ENCODE measurements at places on chromosomes 2 and 18.

- DNase-seq, result no peak
These were observed 64.2 kb upstream of the SH3RF3 start for GRCh38 chr2:109064660-109065390.

DNA sequence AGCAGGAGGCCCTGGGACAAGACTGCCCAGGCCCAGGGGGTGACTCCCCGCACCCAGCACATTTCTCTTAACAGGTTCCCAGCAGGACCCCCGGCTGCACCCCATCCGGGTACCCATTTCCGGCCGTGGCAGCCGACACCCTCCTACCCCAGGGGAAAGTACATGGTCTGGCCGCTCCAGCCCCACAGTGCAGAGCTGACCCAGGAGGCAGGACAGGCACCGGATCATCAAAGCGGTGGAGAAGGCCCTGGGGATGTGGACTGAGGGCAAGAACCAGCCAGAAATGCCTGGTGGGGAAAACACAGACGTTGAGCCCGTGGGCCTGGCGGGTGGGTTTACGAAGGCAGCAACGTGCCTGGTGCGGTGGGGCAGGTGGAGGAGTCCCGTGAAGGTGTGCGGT, 79.5 kb upstream of the GPC1 start:
- no peak for DNase-seq

DNA sequence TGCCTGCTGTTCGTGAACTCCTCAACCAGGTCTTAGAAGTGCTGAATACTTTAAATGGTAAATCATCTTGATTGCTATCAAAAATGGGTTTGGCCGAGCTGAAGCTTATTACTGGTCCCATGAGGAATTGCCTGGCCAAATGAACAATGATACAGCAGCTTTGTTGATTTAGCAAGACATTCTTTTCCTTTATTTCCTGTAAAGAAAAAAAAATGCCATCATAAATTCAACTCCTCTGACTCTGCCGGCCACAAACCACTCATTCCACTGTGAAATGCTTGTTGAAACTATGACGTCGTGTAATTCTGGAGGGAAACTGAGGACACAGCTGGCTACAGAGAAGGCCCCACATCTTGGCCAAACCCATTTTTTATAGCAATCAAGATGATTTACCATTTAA, 74.2 kb upstream of the ID2 start:
- DNase-seq, result no peak

GRCh38 chr2:202639231-202639630, 4.5 kb downstream of the FAM117B start:
- no peak for DNase-seq

- DNase-seq, result no peak
These were observed 13.9 kb downstream of the LRP2 start for GRCh38 chr2:169348321-169349024.

DNA sequence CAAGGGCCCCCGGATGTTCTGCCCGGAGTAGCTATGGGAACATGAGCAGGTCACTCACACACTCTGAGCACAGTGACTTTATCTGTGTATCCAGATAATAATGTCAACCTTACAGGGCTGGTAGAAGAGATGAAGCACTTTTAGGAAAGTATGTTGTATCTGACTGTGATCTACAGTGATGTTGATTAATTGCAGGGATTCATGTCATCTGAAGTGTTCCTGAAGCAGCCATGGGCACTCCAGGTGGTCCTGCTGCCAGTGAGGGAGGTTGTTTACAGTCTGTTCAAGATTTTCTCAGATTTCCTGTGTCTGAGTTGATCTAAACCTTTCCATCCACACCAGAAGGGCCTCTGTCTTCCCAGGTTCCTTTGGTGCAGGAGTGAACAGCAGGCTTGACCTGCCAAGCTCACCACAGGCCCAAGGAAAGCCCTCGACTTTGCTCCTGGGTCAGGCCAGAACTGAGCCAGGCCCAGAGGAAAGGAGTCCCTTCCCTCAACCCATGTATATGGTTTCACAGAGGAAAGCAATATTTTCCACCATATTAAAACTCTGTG, 28.0 kb downstream of the KIAA2012 start:
- DNase-seq, result no peak

- DNase-seq, result no peak
These were observed 16.1 kb downstream of the GAREM1 start for GRCh38 chr18:32454593-32454992.

GRCh38 chr2:33366473-33366872, 110.0 kb upstream of the RASGRP3 start:
- no peak for DNase-seq

GRCh38 chr18:23094411-23095190, 40.7 kb upstream of the CABLES1 start:
- DNase-seq, result no peak

DNA sequence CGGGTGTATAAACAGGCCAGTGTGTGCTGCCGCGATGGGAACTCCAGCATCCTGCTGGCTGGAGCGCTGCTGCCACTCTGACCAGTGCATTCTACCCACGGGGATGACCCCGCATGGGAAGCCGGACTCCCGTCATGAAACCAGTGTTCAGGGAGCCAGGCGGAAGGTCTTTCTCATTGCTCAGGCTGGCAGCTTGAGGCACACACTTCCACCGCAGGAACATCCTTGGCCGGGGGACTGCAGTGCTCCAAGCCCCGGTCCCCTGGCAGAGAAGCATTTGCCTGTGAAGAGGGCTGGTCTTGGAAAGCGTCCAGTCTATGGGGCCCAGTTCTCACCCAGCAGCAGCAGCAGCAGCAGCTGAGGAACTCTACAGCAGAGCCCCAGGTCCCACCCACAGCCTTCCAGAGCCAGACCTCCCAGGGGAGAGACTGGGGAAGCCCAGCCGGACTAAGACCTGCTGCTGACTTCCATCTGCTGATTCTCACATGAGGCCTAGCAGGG, 235.9 kb downstream of the KLHL29 start:
- peak; percentile 83 for DNase-seq

- no peak for DNase-seq
These were observed 75.4 kb downstream of the CSRNP3 start for GRCh38 chr2:165544897-165545296.

DNA sequence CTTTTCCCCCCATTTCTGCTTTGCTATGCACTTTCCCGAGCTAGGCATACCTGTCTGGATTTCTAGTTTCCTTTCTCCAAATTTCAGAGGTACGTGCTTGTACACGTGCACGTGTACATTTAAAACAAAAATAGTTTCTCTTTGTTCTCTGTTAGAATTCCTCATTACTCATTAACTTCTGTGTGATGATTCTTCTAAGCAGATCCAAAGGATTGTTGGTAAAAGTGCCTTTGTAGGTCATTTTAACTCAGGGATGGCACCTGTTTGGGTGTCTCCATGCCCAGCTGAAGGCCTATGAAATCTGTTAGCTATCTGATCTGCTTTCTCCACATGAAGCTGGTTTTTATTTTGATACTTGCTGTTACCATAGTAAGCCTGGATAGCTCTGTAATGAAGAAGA, 264.3 kb downstream of the LPIN1 start:
- no peak for DNase-seq

DNA sequence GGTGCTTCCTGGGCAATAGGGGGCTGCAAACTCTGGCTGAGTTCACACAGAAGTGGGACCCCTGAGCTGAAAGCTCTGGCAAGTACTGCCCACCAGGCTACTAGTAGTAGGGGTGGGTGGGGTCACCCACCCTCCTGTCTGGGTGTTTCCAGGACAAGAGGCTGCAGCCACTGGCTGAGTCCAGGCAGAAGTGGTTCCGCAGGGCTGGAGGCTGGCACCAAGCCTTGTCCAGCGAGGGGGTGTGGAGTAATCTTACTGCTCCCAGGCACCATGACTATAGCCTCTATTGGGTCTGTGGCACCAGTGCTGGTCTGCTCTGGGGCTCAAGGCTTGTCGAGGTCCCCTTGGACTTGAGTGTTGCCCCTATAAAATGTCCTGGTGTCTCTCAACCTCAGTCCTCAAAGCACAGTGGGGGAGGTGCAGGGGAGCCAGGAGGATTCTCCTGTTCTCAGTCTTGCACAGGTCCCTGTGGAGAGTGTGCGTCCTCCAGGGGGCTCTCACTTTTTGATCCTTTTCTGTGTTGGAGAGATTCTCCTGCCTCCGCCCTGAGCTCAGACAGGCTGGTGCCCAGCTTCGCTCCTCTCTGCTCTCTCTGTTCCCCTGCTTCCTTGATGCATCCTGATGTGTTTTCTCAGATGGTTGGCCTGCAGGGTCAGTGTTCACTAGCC, 48.1 kb downstream of the NUP35 start:
- no peak for DNase-seq

- no peak for DNase-seq
These were observed 234.2 kb downstream of the TCF4 start for GRCh38 chr18:55353806-55354205.

DNA sequence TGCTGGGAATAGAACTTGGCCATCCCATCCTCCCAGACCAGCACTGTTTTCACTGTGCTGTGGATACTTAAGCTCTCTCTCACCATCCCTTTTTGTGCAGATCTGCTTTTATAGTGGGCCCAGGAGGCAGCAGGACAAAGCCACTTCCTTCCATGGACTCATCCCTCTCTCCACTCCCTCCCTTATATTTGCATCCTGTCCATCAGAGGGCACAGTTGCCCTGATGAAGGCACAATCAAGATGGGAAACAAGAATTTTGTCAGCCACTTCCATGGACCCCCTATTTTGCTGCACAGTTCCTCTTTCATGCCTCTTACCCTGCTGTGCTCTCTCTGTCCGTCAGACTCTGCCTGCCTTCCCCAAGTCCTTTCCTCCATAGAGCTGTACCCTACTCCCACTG, 338.7 kb downstream of the HRH4 start:
- DNase-seq, result no peak

DNA sequence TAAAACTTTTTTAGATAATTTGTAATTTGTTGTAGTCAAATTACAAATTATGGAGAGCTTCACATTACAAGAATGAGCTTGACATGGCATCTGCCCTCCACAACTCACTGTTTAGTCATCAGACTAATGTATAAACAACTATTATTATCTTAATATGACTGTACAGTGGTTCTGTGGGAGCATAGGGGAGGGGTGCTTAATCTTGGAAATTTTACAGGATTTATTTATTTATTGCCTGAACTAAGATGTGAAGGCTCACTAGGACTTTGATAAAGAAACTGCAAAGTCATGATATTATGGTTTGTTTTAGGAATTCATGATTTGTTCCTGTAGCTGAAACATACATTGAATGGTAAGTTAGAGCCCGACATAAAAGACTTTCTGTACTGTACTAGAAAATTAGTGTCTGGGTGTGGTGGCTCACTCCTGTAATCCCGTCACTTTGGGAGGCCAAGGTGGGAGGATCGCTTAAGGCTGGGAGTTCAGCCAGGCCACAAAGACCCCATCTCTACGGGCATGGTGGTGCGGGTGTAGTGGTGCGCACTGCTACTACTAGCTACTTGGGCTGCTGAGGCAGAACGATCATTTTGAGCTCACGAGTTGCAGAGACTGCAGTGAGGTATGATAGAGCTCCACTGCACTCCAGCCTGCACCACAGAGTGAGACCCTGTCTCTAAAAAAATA, 2.1 kb downstream of the MARCHF7 start:
- no peak for DNase-seq

DNA sequence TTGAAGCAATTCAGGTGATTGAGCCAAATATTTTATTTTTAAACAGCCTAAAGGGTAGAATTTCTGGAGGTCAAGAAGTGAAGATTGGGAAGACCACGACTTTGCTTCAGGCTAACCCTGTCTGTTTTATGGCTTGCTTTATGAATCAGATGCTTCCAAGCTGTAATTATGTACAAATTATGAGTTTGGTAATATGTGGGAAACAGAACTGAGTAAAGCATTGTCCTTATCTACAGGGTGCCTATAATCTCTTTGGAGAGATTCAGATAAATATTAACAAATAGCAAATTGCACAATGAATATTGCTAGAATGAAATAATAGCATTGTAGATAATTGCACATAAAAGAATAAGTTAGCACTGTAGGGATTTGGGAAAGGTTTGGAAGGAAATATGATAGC, 539.4 kb upstream of the CDH2 start:
- DNase-seq, result no peak

GRCh38 chr2:103962670-103963069, 891.2 kb upstream of the POU3F3 start:
- no peak for DNase-seq

GRCh38 chr2:78977661-78978145, 47.8 kb upstream of the REG3G start:
- no peak for DNase-seq

DNA sequence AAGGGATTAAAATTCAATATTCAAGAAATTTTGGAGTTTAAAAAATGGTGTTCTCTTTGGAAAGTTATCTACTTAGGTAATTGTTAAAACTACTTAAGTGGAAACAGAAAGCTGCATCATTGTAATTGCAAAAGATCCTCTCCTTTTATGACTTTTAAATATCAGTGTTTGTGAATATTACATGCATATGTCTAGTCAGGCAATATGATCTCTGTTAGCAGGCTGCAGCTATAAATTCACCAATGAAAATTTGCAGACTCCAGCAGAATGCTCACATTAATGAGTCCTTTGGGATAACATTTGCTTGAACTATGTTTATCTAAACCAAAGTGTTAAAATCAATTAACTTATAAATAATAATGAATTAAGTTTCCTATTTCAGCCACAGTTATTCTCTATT, 59.2 kb upstream of the CSRNP3 start:
- DNase-seq, result no peak

DNA sequence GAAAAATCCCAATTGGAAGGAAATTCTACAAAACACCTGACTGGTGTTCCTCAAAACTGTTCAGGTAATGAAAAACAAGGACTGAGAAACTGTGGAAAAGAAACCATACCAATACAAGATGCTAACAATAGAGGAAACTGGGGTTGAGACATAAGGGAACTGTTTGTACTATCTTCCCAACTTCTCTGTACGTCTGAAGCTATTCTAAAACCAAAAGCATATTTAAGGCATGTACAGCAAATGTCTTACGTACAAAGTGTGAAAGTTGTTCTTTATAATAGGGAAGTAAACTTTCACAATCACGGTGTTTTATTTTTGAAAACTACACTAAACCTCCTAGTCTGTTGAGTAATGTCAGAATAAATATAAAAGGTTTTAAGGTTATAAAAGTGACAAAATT, 776.1 kb upstream of the RAB6C start:
- DNase-seq, result no peak

DNA sequence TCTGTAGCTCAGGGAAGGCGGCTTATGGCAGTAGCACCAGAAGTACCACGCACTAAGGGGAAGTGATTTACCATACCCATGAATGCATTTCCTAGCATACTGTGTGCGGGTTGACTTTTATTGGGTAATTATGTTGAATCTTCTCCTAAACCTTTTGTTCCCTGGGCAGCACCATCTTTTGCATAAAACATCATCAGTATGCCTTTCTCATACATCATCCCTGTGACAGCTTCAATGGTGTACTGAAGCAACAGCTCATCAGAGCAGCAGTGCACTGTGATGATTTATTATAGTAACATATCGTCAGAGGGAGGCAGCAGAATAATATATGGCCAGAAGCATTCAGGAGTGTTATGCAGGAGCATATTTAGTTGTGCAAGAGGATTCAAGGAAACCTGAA, 204.9 kb downstream of the CDH7 start:
- DNase-seq, result peak; percentile 21

GRCh38 chr18:12656605-12656937, 1.3 kb downstream of the SPIRE1 start:
- no peak for DNase-seq

DNA sequence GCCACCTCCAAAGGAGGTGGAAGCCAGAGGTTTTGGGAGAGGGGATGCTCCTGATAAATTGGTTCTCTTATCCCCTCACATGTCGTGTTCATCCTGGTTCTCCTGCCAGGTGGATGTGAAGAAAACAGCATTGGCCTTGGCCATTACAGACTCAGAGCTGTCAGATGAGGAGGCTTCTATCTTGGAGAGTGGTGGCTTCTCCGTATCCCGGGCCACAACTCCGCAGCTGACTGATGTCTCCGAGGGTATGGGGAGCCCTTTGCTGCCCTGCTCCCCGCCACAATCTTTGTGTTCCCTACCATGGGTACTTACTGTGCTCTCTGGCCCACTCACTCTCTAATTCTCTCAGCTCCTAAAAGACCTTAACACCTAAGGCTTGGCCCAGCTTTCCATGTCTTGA, 3.5 kb downstream of the RETREG2 start:
- no peak for DNase-seq
